ENCODE measurements at places on chromosomes 3 and 15.

- DNase-seq, result no peak
Observed at GRCh38 chr3:171672538-171672937, 137.7 kb downstream of the PLD1 start.

GRCh38 chr15:69783211-69783610 lies 314.5 kb downstream of the TLE3 start:
- DNase-seq, result no peak

- DNase-seq, result no peak
Observed at GRCh38 chr3:155326901-155327300, 33.4 kb upstream of the STRIT1 start.

DNA sequence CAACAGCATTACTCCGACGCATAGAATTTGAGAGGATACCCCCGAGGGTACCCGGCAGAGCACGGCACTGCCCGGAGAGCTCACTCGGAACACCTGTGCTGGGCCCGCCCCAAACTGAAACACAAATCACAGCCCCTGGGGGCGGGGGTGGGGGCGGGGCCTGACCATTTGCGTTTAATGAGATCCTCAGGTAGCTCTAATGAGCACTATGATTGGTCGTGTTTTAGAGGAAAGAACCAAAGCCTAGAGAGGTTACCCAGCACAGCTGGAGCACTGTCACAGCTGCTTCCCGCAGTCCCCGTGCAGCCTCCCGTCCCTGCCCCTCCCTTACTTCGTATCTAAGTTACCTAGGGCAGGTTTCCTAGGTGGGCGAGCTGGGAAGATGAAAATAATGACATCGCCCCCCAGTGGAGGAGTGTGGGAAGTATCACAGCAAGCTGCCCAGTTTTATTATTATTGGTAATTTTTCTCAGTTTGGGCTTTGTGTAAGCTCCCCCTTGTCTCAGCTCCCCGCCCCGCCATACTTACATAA lies 187.1 kb downstream of the PDE8A start:
- peak; percentile 2 for DNase-seq

GRCh38 chr3:79187426-79187825 lies 580.4 kb downstream of the ROBO1 start:
- no peak for DNase-seq

DNA sequence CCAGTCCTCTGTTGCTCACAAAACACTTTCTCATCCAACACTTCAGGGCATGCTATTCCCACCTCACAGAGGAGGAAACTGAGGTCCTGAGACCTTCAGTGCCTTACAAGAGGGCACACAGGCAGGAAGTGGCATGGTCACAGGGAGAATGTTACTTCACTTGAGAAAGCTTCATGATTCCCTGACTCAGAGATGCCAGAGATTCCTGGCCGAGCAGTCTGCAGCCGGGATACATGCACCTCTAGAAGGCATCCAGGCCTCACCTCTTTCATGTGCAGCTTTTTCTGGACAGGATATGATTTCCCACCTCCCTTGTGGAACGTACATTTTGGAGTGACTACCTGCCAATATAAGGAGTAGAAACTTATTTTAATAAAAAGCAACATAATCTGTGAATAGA lies 2.8 kb upstream of the SST start:
- DNase-seq, result no peak

DNA sequence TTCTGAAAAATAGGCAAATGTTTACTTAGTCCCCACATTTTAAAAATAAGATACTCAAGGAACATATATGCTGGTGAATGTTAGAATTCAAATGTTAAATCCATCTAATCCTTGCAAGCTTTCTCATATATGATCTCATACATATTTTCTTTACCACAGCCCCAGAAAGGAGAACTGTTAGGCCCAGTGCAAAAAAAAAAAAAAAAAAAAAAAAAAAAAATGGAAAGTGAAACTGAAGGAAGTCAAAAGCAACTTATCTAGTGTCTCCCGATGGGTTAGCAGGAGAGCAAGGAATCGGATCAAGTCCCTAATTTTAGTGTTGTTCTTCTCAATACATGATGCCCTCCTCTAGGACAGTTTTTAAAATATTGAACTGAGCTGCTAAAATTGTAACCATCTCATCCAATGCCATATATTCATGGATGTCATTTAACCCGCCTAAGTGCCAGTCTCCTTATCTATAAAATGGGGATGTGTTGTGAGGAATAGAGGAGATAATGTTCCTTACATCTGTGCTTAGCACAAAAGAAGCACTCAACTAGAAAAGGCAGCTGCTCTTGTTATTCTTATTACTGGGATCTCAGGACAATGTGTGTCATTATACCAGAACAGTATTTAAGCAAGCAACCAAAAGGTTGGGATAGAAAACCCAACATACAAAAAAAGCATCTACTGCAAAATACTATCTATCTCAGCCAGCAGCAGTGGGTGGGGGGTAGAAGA lies 279.7 kb downstream of the MAGI1 start:
- no peak for DNase-seq

GRCh38 chr15:90009301-90010022 lies 8.3 kb downstream of the ZNF710 start:
- DNase-seq, result no peak

DNA sequence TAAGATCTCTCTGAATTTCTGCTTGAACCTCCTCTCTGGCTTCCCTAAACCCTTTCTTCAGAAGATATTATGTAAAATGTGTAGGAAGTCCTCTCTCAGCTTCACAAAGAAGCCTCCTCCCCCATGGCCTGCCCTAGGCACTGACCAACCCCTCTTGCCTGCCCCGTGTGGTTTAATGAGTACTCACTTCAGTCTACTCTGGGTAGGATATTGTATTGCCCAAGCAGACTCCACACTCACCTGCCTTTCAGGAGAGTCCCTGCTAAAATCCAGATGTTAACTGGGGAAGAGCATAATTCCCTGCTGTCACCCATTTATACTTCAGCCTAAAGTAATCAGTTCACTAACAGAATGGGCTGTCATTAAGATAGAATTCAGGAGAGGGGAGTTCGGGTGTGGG lies 2.6 kb upstream of the AGBL1 start:
- DNase-seq, result no peak

GRCh38 chr15:72796515-72797337 lies 13.2 kb upstream of the ADPGK start:
- peak; percentile 9 for DNase-seq
